Kidney epithelial cell (primary cell): ENCODE measurements at places on chromosomes 1 and 21. TPM values are rescaled to one million over a fixed set of nuclear protein-coding genes. Genes with fewer than 3 reads are reported as not detected.

DNA sequence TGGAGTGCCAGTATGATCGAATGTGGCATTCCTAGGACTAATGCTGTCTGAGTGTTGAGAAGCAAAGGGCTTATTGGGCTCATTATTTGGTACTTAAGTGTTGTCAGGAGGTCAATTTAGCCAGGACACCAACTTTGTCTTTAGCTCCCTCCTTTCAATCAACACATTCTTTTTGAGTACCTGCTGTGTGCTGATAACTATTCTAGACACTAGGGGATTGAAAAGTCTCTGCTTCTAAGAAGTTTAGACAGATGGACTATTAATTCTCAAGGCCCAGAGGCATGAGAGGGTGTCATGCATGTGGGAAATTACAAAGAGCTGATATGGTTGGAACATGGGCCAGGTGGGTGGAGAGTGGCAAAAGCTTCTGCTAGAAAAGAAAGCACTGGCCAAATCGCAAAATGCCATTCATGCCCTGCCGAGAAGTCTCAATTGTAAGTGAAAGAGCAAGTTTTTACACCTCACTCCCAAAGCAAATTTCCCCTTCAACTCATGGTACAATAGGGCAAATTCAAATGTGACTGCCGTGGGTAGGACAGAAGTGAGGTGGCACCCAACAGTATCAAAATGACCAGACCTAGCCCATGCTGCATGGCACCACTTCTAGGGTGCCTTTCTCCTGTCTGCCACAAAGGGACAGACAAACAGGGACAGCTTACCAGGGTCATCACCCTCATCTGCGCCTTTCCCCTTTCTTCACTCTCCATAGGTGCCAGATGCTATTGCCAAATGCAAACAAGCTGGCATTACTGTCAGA is 53.6 kb upstream of the LAX1 start:
- DNase-seq, result no peak

TAS1R1 gene
- total RNA-seq, result not detected in 2 replicates

GPR25 gene
- not detected in 2 replicates for total RNA-seq

- no peak for DNase-seq
Measured at GRCh38 chr1:234613128-234613875, 3.3 kb upstream of the IRF2BP2 start.

FCRL1 gene
- total RNA-seq, result not detected in 2 replicates

DNA sequence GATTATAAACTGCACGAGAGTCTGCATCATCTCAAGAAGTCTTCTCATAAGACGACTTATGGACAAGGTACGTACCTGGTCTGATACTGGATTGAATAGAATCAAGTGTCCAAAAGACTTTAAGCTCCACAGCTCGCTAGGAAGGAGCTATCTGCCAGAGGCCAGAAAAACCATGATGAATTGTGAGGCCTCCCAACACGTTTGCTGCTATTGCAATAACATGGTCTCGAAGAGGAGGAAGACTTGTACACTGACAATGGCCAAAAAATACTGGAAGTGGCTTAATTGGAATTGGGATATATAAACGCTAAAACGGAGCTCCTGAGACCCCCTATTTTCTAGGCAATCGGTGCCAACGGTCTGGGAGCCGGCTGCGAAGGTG is 534 bp downstream of the DNAJC28 start:
- no peak for DNase-seq

DNA sequence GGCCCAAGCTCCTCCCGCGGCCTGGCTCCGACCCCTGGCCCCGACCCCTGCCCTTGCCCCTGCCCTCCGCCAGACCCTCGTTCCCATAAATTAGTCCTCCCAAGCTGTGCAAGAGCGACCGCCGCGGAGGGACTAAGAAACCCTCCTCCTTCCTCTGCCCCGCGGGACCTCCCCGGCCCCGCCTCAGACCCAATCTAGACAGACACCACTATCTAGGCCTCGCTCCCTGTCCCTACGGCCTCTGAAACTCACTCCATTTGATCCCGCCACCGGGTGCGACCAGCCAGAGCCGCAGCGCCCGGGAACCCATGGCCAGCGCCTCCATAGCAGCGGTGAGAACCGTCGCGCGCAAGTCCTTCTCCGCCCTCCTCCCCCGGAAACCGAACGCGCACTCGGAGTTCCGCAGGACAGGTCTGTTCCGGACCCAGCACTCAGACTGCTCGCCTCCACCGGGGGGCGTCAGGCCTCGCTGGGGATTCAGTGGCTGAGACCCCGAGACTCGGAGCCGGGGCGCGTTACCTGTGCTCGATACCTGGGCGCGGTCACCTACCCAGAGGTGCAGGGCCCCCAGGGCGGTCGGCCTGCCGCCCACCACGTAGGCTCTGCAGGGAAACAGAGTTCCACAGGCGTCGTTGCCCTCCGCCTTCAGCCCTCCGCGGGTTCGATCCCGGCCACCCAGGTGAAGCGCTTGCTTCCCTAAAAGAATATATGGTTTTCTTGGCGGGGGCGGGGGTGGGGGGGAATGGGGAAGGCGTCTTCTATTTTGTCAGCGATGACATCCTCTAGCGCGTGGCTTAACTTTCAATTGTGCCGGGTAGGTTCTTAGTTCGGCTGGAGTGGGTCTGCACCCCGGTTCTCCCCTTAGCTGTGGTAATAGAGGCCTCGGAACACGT is at the start of gene MRPL39:
TSS of gene MRPL39 (minus strand) at position 331 of the 893 bp plus-strand sequence. CDS start at position 325, 6 bp downstream.
- DNase-seq, result peak; percentile 44

GRCh38 chr1:202243006-202243405 is 49.4 kb downstream of the LGR6 start:
- no peak for DNase-seq

DNA sequence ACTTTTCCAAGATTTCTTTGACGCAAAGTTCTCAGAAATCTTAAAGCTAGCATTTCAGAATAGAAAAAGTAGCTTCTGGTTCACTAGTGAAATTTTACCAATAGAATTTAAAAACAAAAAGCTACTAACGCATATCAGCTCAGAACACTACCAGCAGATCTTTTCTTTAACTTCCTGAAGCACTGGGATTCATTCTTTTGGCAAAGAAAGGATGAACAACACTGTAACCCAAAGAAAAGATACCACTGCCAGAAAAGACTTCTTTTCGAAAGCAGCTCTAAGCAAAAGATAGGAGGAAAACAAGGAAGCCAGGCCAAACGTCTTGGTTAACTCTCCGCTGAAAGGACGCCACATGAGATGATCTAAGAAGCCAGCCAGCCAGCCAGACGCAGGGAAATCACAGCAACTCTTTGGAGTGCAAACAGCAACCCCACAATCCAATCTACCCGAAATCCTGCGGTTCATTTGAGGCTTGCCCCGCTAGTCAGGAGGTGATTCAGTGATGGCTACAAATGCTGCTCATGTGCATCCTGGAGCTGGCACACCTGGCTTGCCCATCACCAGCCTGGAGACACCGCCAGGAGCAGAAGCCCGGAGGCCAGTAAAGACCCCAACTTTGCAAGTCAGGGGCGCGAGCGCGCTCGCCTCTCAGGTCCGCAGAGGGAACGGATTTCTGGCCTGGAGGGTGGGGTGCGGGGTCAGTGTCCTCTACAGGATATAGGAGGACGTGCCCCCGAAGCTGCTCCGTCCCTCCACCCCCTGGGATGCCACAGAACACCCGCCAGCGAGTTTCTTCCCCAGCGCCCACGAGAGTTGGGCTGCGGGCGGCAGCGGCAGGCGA is 812 bp downstream of the NBPF1 start:
- no peak for DNase-seq

DNA sequence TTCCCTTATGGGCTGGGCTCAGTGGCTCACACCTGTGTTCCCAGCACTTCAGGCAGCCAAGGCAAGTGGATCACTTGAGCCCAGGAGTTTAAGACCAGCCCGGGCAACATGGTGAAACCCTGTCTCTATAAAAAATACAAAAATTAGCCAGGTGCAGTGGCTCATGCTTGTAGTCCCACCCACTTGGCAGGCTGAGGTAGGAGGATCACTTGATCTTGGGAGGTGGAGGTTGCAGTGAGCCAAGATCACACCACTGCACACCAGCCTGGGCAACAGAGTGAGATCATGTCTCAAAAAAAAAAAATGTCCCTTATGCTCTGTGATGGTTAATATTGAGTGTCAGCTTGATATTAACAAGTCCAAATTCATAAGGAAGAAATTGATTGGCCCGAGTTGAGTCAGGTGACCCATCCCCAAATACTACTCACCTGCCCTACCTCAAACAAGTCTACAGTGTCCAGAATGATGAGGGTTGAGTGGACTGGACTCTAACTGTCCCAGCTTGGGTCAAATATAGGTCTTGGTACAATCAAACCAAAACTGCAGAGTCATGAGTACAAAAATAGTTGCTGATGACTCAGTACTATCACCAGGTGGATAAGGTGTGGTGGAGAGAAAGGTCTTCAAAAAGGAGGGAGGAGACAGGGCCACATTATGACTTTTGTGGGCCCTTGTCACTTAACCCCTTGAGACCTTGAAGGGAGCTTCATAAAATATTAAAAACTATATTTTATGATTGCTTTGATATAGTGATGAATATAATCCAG is 161.0 kb downstream of the ZNF326 start:
- DNase-seq, result no peak

KIAA1614 gene
- total RNA-seq, result 7.2 and 10.2 TPM in 2 replicates

DNA sequence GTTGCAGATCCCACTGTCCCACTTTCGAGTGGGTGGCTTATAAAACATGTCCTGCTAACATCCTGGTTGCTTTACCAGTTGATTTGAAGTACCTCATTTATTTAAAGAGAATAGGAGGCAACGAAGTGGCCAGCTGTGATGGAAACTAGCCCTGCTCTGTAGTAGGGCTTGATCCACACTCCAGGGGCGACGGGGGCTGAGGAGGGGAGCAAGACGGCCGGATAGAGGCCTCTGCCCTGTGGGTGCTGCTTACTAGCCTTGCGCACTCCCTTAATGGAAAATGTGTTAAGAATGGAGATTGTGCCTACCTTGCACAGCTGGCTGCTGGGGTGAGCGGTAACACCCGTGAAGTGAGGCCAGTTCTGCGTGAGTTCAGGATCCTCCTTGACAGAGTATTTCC is 41.1 kb upstream of the PWP2 start:
- DNase-seq, result no peak

- no peak for DNase-seq
Measured at GRCh38 chr1:234838182-234838581, 228.2 kb upstream of the IRF2BP2 start.

PLA2G2A gene
- total RNA-seq, result not detected in 2 replicates

DNA sequence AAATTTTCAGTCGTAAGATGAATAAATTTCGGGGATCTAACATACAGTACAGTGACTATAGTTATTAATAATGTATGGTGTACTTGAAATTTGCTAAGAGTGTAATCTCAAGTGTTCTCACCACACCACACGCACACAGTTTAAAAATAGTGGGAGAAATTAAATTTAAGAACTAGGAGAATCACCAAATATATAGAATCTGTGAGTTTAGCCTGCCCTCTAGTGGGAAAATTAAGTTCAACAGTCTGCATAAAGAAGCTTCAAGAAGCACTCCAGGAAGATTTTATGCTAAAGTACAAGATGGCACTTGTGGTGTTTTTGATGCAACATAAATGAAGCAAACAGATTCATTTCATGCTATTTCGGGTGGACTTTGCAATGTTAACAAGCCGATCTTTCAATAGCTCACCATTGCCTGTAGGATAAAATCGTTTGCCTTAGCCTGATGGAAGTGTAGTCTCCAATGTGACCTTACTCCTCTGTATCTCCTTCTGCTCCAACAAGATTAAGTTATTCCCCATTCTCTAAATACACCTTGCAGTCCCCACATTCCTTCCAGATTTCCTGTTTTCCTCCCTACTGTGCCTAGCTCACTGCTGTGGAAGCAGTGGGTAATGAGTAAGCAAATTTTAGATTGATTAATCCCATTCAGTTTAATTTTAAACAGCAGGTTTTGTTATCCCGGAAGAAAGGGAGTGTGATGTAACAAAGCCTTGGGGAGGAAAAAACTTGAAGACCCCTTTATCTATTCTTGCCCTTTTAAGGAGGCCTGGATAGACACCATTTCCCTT is 8.7 kb upstream of the PIK3C2B start:
- no peak for DNase-seq

GRCh38 chr1:248825909-248826760 is at the start of gene SH3BP5L:
TSS of gene SH3BP5L (minus strand) at chr1:248825915. CDS start at chr1:248824935, 980 bp downstream.
- DNase-seq, result peak; percentile 80

DNA sequence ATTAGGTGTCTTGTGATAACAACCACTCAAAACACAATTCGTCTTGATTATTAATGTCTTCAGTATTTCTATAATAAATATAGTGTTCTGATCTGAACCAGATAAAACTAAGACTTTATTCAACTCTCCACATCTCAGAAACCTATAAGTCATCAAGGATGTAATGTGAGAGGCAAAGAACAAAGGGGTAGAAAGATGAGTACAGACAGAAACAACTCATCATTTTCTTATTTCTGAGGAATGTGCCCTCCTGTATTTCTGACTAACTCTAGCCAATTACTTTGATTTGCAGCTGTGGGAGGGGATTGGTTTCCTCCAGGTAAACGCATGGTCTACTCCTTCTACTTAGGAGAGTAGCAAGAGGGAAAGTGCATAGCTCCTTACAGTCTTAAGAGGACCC is 73.7 kb upstream of the ST6GALNAC5 start:
- no peak for DNase-seq
